Spleen (tissue), 13 donors: ENCODE measurements at places on chromosomes 6 and 20. TPM values are rescaled to one million over a fixed set of nuclear protein-coding genes. Genes with fewer than 3 reads are reported as not detected.

Gene FAM120B
- 26.8 TPM for total RNA-seq

Gene POM121L2
- not detected for total RNA-seq

DNA sequence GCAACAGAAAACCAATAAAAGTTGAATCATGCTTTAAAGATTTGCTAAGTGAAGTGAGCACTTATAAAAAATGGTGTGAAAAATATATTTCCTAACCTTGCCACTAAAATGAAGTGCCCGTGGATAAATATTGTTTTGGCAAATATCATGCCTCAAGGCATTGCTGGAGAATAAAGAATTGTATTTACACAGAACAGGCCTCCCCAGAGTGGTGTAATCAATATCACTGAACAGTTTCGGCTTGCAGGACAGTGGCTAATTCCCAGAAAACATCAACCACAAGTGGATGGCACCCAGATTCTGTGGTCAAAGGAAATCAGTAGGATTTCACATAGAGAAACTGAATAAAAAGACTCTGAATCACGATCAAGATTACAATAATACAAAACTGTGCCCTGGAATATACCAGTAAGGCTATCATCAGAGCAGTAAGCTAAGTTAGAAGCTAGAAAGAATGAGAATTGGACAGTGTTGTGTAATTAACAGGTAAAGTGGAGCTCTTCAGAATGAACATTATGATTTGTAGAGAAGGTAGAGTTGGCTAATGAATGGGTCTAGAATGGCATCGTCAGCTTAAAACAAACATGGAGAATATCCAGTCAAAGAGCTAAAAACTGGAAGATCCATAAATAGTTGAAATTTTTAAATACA lies 1026.9 kb upstream of the ADGRB3 start:
- DNase-seq: no peak
- H3K27me3 ChIP-seq: no peaks in the 10 kb centered on the region
- H3K4me3 ChIP-seq: no peak overlapping the region

DNA sequence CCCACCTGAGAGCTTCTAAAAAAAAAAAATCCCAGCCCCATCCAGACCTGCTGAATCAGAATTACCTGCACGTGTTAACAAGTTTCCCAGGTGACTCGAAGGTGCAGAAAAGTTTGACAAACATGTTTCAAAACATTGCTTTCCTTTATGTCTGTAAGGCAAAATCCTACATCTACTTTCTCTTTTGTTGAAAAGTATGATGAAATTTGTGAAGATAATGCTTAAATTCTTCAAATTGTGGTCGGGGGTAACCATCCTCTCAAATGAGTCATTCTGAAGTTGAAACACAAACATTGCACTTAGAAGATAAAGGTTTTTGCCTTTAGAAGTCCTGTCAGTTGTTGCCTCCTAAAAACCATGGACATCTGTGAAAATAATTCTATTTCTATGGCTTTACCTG lies 429.7 kb downstream of the EPHA7 start:
- no peaks in the 10 kb centered on the region for H3K4me1 ChIP-seq
- H3K27ac ChIP-seq: no peak overlapping the region
- DNase-seq: no peak
- H3K4me3 ChIP-seq: no peak overlapping the region
- H3K27me3 ChIP-seq: no peaks in the 10 kb centered on the region

- no peak overlapping the region for H3K27ac ChIP-seq
- H3K36me3 ChIP-seq: no peaks in the 10 kb centered on the region
- DNase-seq: no peak
- no peaks in the 10 kb centered on the region for H3K4me1 ChIP-seq
Measured at GRCh38 chr6:104716858-104717257, 142.9 kb downstream of the HACE1 start.

DNA sequence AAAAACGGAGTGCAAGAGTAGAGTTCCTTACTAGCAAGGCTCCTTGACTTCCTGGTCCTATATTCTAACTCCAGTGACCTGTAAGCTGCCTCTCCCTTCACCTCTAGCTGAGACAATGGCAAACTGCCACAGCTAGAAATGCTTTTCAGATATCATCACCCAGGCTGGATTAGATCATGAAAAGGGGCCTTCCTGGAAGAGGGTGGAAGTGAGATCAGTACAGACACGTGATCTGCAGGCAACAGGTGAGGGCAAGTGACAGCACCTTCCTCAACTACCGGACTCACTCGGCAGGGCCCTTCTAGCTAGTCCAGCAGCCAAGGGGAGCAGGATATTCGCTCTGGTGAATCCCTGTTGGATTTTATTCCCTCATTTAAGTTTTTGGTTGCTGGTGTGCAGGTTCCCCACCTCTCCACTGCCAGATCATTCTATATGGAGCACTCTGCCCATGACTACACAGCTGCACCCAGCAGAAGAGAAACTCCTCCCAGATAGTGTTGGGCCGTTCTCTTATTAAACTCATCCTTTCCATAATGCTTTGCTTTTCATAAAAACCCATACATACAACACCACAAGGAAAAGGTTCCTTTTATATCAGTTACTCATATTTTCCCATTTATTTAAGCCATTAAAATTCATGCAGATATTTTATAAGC lies 26.4 kb upstream of the FAM83C start:
- H3K4me3 ChIP-seq: no peak overlapping the region
- H3K4me1 ChIP-seq: no peaks in the 10 kb centered on the region
- no peak for DNase-seq
- H3K36me3 ChIP-seq: no peaks in the 10 kb centered on the region
- no peak overlapping the region for H3K27ac ChIP-seq

DNA sequence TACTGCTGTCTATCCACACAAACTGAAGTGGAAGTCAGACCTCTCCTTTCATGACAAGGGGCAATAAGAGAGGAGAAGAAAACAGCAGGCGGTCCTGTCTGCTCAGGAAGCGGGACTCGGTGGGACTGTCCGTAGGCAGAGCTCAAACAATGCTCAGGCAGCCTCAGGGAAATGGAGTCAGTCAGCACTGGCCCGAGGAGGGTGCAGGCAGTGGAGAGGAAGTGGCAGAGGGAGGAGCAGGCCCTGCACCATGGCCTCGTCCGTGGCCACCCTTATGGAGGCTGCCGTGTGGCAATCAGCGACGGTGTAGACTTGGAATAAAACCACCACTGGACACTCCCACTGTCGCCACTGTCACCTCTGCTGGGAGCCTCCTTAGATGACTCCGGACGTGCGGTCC lies 19.6 kb downstream of the FOXC1 start:
- no peaks in the 10 kb centered on the region for H3K36me3 ChIP-seq
- H3K4me3 ChIP-seq: no peak overlapping the region
- DNase-seq: peak; percentile 66
- H3K4me1 ChIP-seq: peaks cover 18% of the 10 kb centered on the region
- no peak overlapping the region for H3K27ac ChIP-seq
- H3K27me3 ChIP-seq: no peaks in the 10 kb centered on the region

- no peak for DNase-seq
- H3K27me3 ChIP-seq: no peaks in the 10 kb centered on the region
- H3K36me3 ChIP-seq: no peaks in the 10 kb centered on the region
- no peak overlapping the region for H3K4me3 ChIP-seq
Measured at GRCh38 chr20:38144598-38144973, 20.5 kb downstream of the TGM2 start.

- no peaks in the 10 kb centered on the region for H3K27me3 ChIP-seq
- H3K36me3 ChIP-seq: no peaks in the 10 kb centered on the region
- no peaks in the 10 kb centered on the region for H3K4me1 ChIP-seq
- DNase-seq: no peak
- no peak overlapping the region for H3K4me3 ChIP-seq
Measured at GRCh38 chr20:43863821-43864544, 50.7 kb upstream of the TOX2 start.

DNA sequence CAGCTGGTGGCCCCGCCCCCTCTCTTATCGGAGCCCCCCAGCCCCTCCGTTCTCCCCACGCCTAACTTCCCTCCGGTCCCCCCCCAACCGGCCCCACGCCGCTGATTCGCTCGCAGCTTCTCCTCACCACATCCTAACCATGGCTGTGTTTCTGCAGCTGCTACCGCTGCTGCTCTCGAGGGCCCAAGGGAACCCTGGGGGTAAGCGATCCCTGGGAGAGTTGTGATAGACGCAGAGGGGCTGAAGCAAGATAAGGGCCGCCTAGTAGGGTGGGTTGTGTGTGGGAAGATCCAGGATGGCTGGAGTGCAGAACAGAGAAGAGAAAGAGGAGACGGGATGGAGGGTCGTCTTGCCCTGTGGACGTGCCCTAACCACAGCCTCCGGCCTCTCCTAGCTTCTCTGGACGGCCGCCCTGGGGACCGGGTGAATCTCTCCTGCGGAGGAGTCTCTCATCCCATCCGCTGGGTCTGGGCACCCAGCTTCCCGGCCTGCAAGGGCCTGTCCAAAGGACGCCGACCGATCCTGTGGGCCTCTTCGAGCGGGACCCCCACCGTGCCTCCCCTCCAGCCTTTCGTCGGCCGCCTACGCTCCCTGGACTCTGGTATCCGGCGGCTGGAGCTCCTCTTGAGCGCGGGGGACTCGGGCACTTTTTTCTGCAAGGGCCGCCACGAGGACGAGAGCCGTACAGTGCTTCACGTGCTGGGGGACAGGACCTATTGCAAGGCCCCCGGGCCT lies at the start of gene MPIG6B:
TSS of gene MPIG6B (plus strand) at position 129 of the 735 bp plus-strand sequence. CDS start at position 140, 11 bp downstream.
- peak within 1 kb of the TSS; percentile 6 for H3K4me3 ChIP-seq
- H3K27me3 ChIP-seq: no peaks in the 10 kb centered on the region
- no peaks in the 10 kb centered on the region for H3K36me3 ChIP-seq
- H3K27ac ChIP-seq: no peak within 1 kb of the TSS
